ENCODE measurements at places on chromosomes 11 and 22.

DNA sequence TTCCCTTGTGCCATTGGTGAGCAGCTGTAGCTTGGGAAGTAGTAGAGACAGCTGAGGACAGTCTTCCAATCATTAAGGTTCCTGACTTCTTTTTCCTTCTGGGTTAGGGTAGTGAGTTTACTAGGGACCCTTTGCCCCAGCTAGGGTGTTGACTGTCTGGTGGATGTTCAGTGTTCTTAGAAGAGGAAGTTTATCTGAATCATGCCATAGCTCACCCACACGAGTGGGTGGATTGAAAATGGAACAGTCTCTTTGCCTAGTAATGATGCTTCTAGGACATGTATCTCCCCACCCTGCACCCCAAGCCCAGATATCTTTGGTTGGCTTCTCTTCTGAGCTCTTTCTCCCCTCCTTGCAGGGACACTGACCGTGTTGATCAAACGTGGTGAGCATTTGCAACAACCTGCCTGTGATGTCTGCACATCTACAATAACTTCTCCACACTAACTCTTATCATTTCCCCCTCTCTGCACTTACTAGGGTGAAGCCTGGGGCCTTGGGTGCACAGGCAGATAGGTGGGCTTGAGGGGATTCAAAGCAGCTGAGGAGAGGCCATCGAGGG lies 57.1 kb upstream of the HORMAD2 start:
- H3K4me1 ChIP-seq: peaks cover 22% of the 10 kb centered on the region
- no peak for DNase-seq
- peak overlapping the region; percentile 46 for H3K27ac ChIP-seq
- H3K4me3 ChIP-seq: no peak overlapping the region

GRCh38 chr22:44437216-44438055 lies 60.6 kb downstream of the RTL6 start:
- no peaks in the 10 kb centered on the region for H3K36me3 ChIP-seq
- H3K27me3 ChIP-seq: no peaks in the 10 kb centered on the region
- no peak overlapping the region for H3K27ac ChIP-seq
- no peaks in the 10 kb centered on the region for H3K4me1 ChIP-seq
- no peak for DNase-seq

DNA sequence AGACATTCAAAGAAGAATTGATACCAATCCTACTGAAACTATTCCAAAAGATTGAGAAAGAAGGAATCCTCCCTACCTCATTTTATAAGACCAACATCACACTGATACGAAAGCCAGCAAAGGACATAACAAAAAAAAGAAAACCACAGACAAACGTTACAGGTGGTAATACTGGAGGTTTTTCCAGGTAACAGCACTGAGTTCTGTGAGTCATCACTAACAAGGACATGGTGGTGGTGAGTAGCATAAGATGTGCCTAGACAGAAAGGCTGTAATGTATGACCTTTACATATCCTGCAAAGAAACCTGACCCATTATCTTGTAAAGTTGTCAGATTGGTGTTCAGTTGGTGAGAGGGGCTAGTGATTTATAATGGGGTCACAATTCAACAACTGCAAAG lies 15.3 kb downstream of the OR9G1 start:
- no peaks in the 10 kb centered on the region for H3K36me3 ChIP-seq
- H3K27me3 ChIP-seq: no peaks in the 10 kb centered on the region
- no peak overlapping the region for H3K27ac ChIP-seq
- no peaks in the 10 kb centered on the region for H3K4me1 ChIP-seq
- no peak for DNase-seq
- H3K4me3 ChIP-seq: no peak overlapping the region

GRCh38 chr11:23903044-23903704 lies 593.7 kb upstream of the LUZP2 start:
- H3K4me3 ChIP-seq: no peak overlapping the region
- DNase-seq: no peak
- H3K36me3 ChIP-seq: no peaks in the 10 kb centered on the region
- H3K27me3 ChIP-seq: no peaks in the 10 kb centered on the region

GRCh38 chr11:47136327-47136726 lies 40.4 kb downstream of the ARFGAP2 start:
- DNase-seq: no peak
- H3K27me3 ChIP-seq: peaks cover 2% of the 10 kb centered on the region
- peaks cover 5% of the 10 kb centered on the region for H3K4me1 ChIP-seq
- H3K36me3 ChIP-seq: peaks cover 2% of the 10 kb centered on the region
- H3K4me3 ChIP-seq: no peak overlapping the region
- H3K27ac ChIP-seq: no peak overlapping the region

DNA sequence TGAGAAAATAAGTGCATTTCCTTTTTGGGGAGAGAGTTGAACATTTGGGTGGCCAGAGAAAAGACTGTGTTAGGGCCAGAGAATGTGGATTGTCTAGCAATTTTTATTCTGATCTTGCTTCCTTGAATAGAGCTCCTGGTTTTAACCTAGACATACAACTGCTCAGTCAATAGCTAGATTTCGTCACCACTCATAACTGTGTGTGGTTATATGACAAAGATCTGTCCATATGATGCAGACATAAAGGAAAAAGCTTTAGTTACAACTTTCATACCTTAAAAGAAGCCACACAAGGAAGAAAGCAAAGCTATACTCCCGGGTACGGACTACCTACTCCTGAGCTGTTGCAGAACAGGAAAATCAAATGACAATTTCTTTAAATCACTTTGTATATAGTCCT lies 37.2 kb downstream of the MS4A6A start:
- DNase-seq: no peak
- H3K36me3 ChIP-seq: no peaks in the 10 kb centered on the region
- H3K27me3 ChIP-seq: no peaks in the 10 kb centered on the region
- no peaks in the 10 kb centered on the region for H3K4me1 ChIP-seq

DNA sequence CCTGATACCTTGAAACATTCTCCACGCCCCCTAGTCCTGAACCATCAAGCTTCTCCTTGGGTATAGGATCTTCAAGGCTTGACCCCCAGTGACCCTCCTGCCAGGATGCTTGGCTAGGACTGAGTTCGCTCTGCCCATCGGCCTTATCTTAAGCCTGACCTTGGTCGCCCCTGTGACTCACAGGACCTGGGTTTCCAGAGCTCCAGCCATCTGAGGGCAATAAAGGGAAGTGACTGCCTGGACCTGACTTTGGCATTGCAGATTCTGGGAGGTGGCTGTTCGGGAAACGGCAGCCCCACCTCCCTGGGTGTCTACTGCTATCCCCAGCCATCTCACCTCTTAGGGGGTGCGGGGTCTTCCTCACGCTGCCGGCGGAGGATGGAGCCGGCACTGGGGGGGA lies 15.4 kb downstream of the CARD10 start:
- DNase-seq: no peak
- H3K36me3 ChIP-seq: no peaks in the 10 kb centered on the region
- H3K27ac ChIP-seq: no peak overlapping the region
- no peak overlapping the region for H3K4me3 ChIP-seq
- peaks cover 9% of the 10 kb centered on the region for H3K27me3 ChIP-seq

DNA sequence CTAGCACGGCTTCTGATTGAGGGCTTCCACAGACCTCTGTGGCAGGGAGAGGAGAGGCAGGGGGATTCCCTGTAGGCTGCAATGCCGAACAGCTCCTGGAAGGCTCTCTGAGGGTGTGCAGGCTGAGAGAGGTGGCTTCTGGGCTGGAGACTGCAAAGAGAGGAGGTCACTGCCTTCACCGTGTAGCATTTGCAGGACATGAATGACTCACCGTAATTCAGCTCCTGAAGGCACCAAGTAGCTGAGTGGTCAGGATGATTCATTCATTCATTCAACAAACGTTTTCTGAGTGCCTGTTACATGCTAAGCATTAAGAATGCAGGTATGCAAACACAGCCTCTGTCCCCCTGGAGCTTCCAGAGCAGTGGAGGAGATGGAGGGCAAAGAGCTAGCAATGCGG lies 18.0 kb upstream of the EIF3D start:
- DNase-seq: no peak
- H3K4me1 ChIP-seq: peaks cover 25% of the 10 kb centered on the region
- no peak overlapping the region for H3K27ac ChIP-seq

GRCh38 chr11:114553642-114554041 lies 6.0 kb downstream of the NXPE1 start:
- H3K4me1 ChIP-seq: no peaks in the 10 kb centered on the region
- no peak for DNase-seq
- H3K36me3 ChIP-seq: no peaks in the 10 kb centered on the region

DNA sequence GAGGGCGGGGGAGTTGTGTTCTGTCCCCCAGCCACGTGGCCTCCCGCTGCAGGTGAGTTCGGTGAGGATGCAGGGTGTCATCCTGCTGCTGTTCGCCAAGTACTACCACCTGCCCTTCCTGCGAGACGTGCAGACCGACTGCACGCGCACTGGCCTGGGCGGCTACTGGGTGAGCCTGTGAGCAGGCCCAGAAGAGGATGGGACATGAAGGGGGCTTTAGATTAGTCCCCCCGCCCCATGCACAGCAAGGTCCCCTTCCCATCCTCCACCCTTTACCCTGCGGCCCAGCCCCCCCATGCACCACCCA lies 4.1 kb downstream of the INPP5J start:
- no peaks in the 10 kb centered on the region for H3K4me1 ChIP-seq
- DNase-seq: no peak
- H3K27ac ChIP-seq: no peak overlapping the region
- H3K27me3 ChIP-seq: peaks cover 3% of the 10 kb centered on the region
- H3K4me3 ChIP-seq: no peak overlapping the region
- no peaks in the 10 kb centered on the region for H3K36me3 ChIP-seq
